Muscle of back (tissue), 13 donors: ENCODE measurements at places on chromosomes 2 and 18.

GRCh38 chr18:69944436-69944835 is 3.2 kb downstream of the CD226 start:
- DNase-seq: no peak

- DNase-seq: peak; percentile 80
Observed at GRCh38 chr2:73112913-73113854, at the start of gene RAB11FIP5. TSS of gene RAB11FIP5 (minus strand) at chr2:73112948. CDS start at chr2:73112777, 171 bp downstream.

- no peak for DNase-seq
Observed at GRCh38 chr2:138893746-138894145, 113.6 kb upstream of the NXPH2 start.

GRCh38 chr2:136207030-136207623 is 89.2 kb upstream of the CXCR4 start:
- DNase-seq: peak; percentile 29

DNA sequence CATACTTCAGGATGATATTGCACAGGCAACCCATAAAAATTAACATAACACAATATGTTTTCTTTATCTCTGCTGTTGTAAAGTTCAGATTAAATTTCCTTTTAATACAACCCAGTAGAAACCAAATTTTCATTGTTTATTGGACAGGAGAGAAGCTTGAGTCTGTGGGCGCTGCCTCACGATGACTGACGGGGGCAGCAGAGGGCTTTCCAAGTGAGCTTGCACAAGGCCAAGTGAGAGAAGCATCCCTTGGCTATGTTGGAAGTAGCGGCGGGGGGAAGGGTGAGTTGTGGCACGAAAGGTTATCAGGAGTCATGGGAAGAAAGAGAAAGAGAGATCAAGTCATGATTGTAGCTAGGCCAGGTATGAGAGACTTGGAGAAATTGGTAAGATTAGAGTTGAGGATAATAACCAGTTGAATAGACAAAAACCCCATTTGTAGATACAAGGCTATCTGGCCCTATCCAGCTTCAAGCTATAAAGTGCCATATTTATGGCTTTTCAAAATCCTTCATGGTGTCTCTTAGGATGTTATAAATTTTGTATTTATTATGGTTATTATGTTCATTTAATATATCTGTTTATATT is 413.7 kb upstream of the FAM98A start:
- DNase-seq: peak; percentile 28
